ENCODE measurements at places on chromosomes 12 and 14. TPM values are rescaled to one million over a fixed set of nuclear protein-coding genes. Genes with fewer than 3 reads are reported as not detected.

GRCh38 chr14:103548463-103549351 is 13.8 kb downstream of the BAG5 start:
- DNase-seq: no peak

- DNase-seq: peak; percentile 96
These were observed 29.2 kb downstream of the ATF7 start for GRCh38 chr12:53596920-53597363.

- DNase-seq: no peak
These were observed 24.1 kb upstream of the SLC6A13 start for GRCh38 chr12:286531-287300.

- no peak for DNase-seq
These were observed 49.4 kb downstream of the CIT start for GRCh38 chr12:119827760-119828159.

- no peak for DNase-seq
These were observed 121.7 kb downstream of the CHST11 start for GRCh38 chr12:104578453-104578852.

GRCh38 chr14:25516838-25517237 is 466.9 kb upstream of the STXBP6 start:
- DNase-seq: no peak

- peak; percentile 60 for DNase-seq
These were observed 508.6 kb downstream of the FLRT2 start for GRCh38 chr14:86038387-86039042.

GRCh38 chr14:47935332-47935731 is 259.9 kb upstream of the MDGA2 start:
- no peak for DNase-seq

DNA sequence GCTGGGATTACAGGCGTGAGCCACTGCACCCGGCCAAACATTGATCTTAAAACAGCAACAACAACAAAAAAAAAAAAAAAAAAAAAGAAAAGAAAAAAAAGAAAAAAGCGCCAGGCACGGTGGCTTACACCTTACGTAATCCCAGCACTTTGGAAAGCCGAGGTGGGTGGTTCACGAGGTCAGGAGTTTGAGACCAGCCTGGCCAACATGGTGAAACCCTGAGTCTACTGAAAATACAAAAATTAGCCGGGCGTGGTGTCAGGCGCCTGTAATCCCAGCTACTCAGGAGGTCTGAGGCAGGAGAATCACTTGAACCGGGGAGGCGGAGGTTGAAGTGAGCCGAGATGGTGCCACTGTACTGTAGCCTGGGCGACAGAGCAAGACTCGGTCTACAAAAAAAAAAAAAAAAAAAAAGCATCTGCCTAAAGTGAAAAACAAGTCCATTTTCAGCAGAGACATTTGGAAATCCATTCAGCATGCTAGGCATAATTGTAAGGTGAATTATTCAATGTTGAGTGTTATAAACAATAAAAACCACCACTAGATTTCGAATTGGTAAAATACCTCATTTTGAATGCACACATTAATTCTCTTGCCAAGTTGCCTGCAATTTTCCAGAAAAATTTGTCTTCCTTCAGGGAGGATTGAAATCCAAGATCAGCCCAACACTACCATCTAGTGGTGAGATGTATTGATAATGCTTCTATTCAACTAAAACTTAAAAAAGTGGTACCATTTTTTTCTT is 8.0 kb upstream of the CERS5 start:
- peak; percentile 87 for DNase-seq

- DNase-seq: peak; percentile 79
These were observed at the start of gene TMCC3 for GRCh38 chr12:94650143-94651056. Gene TMCC3 (minus strand): TSS chr12:94650557. CDS start chr12:94650430, 127 bp downstream.

DNA sequence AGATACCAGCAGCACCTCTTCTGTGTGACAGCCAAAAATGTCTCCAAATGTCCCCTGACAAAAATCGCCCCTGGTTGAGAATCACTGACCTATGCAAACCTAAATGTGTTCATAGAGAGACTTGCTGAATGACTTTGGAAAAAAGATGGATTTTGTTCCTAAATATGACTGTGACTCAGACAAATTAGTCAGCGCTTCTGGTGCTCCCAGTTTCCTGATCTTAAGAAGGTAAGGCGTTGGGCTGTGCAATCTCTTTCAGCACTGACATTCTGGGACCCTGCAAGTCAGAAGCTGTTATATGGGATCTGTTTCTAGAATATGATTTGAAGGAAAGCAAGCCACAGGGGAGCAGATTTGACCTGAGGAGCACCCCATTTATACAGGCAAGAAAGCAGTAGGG is 90.6 kb upstream of the PWP1 start:
- peak; percentile 58 for DNase-seq

DNA sequence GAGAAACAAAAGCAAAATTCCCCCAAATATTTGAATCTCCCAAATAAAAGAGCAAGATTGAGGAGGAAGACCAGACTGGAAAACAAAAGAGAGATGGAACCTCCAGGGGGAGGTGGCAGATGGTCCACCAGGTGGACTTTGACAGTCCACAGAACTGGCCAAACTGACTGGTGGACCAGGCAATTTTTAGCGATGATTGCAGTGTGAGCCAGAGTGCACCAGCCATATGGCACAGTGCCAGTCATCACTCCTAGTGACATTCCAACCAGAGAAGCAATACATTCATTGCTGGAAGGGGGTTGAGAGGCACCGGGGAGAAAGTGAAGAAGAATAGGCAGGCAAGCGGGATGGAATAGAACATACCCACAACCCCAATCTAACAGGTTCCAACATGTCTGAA is 182.9 kb downstream of the EXOC5 start:
- no peak for DNase-seq

DNA sequence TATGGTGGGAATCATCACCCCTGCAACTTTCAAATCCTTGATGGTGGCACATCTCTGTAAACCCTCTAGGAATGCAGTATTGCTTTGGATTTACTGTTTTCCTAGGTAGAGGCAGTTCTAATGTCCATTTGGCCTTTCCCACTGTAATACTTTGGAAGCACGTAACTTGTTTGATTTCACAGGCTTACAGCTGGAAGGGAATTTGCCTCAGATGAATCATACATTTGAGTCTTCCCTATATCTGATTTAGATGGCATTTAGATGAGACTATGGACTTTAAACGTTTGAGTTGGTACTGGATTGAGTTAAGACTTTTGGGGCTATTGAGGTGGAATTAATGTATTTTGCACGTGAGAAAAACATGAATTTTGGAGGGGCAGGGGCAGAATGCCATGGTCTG is 35.9 kb downstream of the DAAM1 start:
- DNase-seq: no peak

DNA sequence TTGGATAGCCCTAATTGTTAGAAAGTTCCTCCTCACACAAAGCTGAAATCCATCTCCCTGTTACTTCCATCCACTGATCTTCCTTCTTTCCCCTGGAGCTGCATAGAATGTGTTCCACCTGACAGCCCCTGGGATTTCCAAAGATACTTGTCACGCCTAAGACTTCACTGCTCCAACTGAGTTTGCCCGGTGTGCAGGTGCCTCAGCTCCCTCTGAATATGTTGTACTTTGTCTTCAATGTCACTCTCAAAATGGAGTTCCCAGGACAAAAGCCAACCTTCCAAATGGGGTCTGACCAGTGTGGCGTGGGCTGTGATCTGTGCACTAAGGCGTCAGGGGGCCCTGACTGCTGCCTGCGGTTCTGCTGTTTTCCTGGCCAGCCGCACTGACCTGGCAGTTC is 42.8 kb downstream of the CACNA2D4 start:
- DNase-seq: no peak

DNA sequence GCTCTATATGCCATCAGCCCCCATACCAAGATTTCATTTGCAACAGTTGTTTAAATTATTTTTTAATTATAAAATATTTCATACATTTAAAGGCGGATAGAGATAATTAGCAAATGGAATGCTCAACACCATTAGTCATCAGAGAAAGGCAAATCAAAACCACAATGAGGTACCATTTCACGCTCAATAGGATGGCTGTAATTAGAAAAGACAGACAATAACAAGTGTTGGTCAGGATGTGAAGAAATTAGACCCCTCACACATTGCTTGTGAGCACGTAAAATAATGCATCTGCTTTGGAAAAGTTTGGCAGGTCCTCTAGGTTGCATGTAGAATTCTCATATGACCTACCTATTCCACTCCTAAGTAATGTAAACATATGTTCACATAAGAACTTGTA is 35.3 kb upstream of the EPS8 start:
- DNase-seq: no peak

GRCh38 chr14:40269436-40269835 is 837.2 kb upstream of the FBXO33 start:
- no peak for DNase-seq

DNA sequence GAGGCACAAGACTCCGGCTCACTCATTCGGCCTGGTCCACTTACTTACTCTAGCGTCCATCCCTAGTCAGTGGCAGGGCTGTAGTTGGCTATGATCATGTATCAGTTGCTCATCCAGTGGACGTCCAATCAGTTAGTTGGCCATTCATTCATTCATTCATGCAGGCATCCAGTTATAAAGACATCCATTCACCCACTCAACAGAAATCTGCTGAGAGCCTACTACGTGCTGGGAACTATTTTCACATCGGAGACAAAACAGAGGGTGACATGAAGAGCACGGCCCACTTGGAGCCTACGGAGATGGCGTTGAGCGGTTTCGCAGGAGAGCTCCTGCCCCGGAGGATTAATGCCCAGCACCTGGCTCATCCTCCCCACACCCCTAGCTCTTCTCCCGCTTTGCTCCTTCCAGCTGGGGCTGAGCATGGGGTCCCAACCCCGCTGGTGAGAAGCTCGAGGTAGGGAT is 49.7 kb downstream of the SNAPC1 start:
- DNase-seq: no peak

DNA sequence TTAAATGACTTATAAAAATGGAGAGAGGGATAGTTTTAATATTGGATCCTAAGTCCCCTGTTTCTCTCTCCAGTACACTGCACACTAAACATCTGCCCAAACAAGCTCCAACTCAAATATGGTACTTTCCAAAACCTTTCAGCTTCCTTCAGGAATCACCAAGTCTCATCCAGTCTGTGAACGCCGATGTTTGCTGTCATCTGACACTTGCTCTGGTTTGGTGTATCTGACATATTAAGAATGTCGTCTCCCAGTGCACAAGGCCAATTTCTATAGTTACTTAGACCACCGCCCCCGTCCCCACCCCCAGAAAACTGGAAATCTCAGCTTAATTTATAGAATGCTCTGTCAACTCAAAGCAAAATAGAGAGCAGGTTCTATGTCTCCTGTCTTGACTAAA is 5.0 kb upstream of the MGP start:
- DNase-seq: no peak

DNA sequence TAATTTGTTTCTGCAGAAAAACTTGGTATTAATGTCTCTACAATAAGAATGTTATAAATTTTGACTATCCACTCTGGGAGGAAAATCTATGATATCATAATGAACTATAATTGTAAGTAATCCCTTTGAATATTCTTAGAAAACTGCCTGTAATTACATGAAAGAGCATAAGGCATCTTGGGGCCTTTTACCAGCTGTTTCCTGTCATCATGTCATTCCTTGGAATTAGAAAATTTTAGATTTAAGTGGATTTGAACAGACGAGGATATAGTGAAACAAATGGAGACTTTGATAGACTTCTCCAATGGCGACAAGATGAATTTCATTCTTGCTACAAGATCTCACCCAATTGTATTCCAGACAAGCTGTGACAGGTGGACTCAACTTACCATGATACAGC is 423.4 kb upstream of the FLRT2 start:
- DNase-seq: no peak

GRCh38 chr12:52907092-52907810 is 2.4 kb upstream of the KRT8 start:
- peak; percentile 52 for DNase-seq

DNA sequence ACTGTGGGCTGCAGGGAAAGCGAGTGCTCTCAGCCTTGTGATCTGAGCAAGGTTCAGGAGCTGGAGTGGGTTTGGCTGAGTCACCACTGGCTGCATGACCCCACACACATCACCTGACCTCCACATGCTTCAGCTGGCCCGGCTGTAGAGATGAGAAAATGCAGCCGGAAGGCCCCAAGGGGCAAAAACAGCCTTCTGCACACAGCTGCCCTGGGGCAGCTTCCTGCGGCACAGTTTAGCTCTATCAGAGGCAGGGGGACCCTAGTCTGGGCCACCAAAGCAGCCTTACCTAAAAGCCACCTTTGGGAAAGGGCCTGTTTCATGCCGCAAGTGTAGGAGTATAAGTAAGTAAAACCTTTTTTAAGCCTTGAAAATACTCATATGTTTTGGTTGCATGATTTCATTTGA is 123.3 kb downstream of the SSPN start:
- DNase-seq: peak; percentile 94

- DNase-seq: peak; percentile 47
These were observed 20.9 kb upstream of the BLTP3B start for GRCh38 chr12:100163416-100164152.

DNA sequence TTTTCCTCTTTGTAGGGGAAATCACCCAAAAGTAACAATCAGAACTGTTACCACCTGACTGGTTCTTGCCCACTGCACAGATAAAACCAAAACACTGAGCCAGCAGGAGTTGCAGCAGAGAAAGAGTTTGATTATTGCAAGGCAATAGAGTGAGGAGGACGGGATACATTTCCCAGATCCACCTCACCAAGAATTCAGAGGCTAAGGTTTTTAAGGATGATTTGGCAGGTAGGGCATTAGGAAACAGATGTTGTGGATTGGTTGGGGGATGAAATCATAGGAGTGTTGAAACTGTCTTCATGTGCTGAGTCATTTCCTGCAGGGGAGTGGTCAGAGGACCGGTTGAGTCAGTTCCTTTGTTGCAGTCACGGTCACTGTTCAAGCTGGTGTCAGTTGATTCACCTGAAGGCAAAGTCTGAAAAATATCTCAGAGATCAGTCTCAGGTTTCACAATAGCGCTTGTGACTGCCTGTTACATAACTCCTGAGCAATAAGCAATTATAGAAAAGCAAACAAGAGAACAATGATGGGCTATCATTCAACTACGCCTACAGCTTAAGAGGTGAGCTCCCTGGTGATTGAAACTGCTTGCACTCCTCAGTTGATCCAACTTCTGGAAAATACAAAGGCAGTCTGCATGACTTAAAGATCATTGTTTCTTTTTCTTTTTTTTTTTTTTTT is 20.3 kb upstream of the AMN1 start:
- DNase-seq: peak; percentile 95

The ZC2HC1C gene
- total RNA-seq: 0.40 TPM

The GZMB gene
- total RNA-seq: not detected

The OTX2 gene
- not detected for total RNA-seq

The ETFBKMT gene
- total RNA-seq: 2.2 TPM

The ZFYVE26 gene
- 13.1 TPM for total RNA-seq

The SYNDIG1L gene
- total RNA-seq: not detected

The PLCZ1 gene
- not detected for total RNA-seq

The PROX2 gene
- total RNA-seq: not detected

The POTEM gene
- total RNA-seq: not detected
